H9 (cell line): ENCODE measurements at places on chromosomes 5 and 9. TPM values are rescaled to one million over a fixed set of nuclear protein-coding genes. Genes with fewer than 3 reads are reported as not detected.

MEGF9 gene
- total RNA-seq: 0.94 and 0.99 TPM in 2 replicates

GLDC gene
- 74.4 and 74.6 TPM in 2 replicates for total RNA-seq

- no peak overlapping the region for H3K27ac ChIP-seq
- H3K27me3 ChIP-seq: no peaks in the 10 kb centered on the region
- H3K4me1 ChIP-seq: no peaks in the 10 kb centered on the region
- H3K36me3 ChIP-seq: no peaks in the 10 kb centered on the region
- no peak overlapping the region for H3K4me3 ChIP-seq
These were observed 31.7 kb downstream of the IL33 start for GRCh38 chr9:6247266-6247665.

DNA sequence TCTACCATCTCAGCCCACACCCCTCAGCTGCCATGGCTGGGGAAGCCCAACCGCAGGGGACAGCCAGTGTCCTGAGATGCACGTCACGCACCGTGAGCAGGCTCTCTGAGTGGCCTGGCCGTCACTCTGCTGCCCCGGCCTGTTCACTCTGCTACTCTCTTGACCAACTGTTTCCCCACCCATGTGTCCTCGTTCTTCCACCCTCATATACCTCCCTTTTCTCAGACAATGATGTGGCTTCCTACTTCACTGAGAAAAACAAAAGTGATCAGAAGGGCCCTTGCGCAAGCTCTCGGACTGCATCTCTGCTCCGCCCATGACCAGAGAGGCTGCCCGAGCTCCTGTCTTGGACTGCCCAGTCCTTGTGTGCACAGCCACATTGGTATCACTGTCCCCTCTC lies 47.6 kb downstream of the OTULIN start:
- no peak for DNase-seq
- H3K36me3 ChIP-seq: peaks cover 26% of the 10 kb centered on the region; the same call in 2 of the 3 replicates
- no peaks in the 10 kb centered on the region for H3K4me1 ChIP-seq
- H3K4me3 ChIP-seq: no peak overlapping the region

GRCh38 chr5:64318175-64318574 lies 152.5 kb downstream of the RNF180 start:
- no peak for DNase-seq
- no peaks in the 10 kb centered on the region for H3K27me3 ChIP-seq
- no peak overlapping the region for H3K27ac ChIP-seq
- no peaks in the 10 kb centered on the region for H3K4me1 ChIP-seq

- peak; percentile 39 for DNase-seq
- no peak overlapping the region for H3K4me3 ChIP-seq
- no peaks in the 10 kb centered on the region for H3K27me3 ChIP-seq
- no peak overlapping the region for H3K27ac ChIP-seq
- H3K4me1 ChIP-seq: no peaks in the 10 kb centered on the region
- peaks cover 4% of the 10 kb centered on the region; the same call in 1 of the 2 replicates for H3K36me3 ChIP-seq
These were observed 61.7 kb downstream of the MRPL36 start for GRCh38 chr5:1737790-1738405.

DNA sequence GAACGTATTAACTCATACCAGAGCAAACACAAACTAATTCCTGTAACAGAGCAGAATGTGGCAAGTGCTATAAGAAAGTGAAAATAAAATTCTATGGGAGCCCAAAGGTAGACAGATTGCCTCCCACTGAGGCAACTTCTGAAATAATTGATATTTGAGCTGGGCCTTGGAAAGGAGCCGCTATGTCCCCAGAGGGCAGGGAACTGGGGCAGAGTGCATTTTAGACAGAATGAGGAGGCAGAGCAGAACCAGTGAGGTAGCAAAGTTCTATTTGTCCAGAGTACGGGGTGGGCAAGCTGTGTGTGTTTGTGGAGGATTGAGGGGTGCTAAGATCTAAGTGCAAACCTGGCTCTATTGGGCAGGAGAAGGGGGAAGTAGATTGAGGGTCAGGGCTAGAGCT lies 19.8 kb downstream of the CDO1 start:
- DNase-seq: no peak
- H3K27ac ChIP-seq: no peak overlapping the region
- no peaks in the 10 kb centered on the region for H3K36me3 ChIP-seq
- no peaks in the 10 kb centered on the region for H3K27me3 ChIP-seq
- no peaks in the 10 kb centered on the region for H3K4me1 ChIP-seq

DNA sequence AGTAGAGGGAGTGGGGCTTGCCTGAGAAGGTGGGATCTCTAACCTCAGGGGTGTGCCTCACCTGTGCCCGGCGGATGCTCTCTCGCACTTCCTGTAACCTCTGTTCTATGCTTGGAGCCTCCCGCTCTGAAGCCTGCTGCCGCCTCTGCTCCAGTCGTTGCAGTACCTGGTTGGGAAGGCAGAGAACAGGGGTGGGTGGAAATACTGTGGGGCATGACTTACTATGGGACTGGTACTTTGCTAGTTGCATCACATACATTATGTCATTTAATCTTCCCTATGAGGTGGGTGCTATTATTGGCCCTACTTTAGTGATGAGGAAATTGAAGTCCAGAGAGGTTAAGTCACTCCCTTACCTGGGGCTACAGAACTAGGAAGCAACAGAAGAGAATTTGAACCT lies 5.2 kb downstream of the FCHSD1 start:
- DNase-seq: no peak
- H3K36me3 ChIP-seq: peaks cover 36% of the 10 kb centered on the region
- no peak overlapping the region for H3K27ac ChIP-seq
- H3K27me3 ChIP-seq: no peaks in the 10 kb centered on the region
- no peak overlapping the region for H3K4me3 ChIP-seq
- H3K4me1 ChIP-seq: no peaks in the 10 kb centered on the region; the same call in 1 of the 2 replicates

DNA sequence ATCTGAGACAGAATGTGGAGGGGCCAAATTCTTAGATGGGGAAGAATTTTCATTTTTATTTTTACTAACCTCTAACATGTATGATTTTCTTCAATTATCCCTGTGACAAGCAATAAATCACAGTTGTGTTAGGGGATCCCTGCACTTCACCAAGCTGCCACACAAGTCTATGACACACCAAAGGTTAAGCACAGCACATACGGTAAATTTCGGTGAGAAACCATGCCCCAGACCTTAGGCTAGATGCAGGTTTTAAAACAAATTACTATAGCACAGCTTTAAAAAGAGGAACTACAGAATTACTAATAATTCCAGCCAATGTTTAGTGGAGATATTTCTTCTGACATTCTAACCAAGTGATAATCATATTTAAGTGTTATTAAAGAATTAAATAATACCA lies 175.7 kb upstream of the RORB start:
- no peak for DNase-seq
- H3K4me1 ChIP-seq: 0 out of 2 replicates have a peak, but pooled peaks cover 3% of the 10 kb centered on the region
- H3K36me3 ChIP-seq: peaks cover 8% of the 10 kb centered on the region
- no peak overlapping the region for H3K27ac ChIP-seq
- no peaks in the 10 kb centered on the region for H3K27me3 ChIP-seq
- H3K4me3 ChIP-seq: no peak overlapping the region

DNA sequence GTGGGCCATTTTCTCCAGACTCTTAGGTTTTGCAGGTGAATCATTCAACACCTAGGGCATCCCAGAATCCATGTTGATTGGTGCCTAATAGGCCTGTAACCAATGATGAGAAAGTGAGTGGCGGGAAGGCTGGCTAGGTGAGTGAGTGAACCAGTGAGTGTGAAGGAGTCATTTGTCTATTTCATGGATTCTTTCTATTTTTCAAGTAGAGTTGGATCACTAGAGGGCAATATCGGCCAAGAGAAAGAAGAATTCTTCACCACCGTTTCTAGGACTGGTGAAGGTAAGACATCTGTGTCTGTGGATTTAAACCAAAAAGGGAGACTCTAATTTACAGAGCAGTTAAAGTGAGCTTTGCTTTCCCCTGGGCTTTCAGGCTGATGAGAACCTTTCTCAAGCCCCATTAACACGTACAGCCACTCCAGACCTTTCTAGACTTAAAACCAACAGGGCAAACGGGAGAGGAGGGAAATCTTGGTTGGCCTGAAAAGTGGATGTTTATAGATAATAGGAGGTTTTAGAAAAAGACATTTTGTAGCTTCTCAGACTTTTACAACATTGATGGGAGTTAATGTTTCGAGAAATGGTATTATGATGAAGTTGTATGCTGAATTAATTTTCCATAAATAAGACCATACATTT lies 114.3 kb upstream of the IL12B start:
- no peaks in the 10 kb centered on the region for H3K4me1 ChIP-seq
- no peak overlapping the region for H3K27ac ChIP-seq
- H3K27me3 ChIP-seq: no peaks in the 10 kb centered on the region
- no peak overlapping the region for H3K4me3 ChIP-seq

- no peaks in the 10 kb centered on the region for H3K4me1 ChIP-seq
- H3K4me3 ChIP-seq: no peak overlapping the region
- H3K36me3 ChIP-seq: no peaks in the 10 kb centered on the region
- H3K27ac ChIP-seq: no peak overlapping the region
These were observed 288.9 kb downstream of the RAB3C start for GRCh38 chr5:58871648-58872242.

DNA sequence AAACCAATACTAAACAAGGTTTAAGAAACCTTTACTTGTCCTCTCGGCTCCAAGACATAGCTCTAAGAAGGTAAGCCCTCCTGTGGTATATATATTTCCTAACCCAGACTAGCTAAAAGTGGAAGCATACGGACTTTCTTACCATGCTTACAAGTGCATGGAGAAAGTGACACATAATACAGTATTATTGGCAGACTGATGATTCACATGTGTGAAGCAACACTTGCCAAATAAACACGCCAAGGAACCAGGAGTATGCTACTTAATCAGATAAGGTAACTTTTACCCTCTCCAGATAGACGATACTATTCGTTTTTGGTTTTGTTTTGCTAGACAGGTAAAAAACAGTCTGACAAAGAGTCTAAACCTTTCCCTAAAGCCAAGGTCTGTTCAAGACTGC lies 264.1 kb downstream of the MLLT3 start:
- H3K4me3 ChIP-seq: no peak overlapping the region
- peaks cover 2% of the 10 kb centered on the region; the same call in 1 of the 2 replicates for H3K4me1 ChIP-seq
- no peaks in the 10 kb centered on the region; the same call in 1 of the 2 replicates for H3K27me3 ChIP-seq
- H3K36me3 ChIP-seq: no peaks in the 10 kb centered on the region
- DNase-seq: no peak
- H3K27ac ChIP-seq: no peak overlapping the region

DNA sequence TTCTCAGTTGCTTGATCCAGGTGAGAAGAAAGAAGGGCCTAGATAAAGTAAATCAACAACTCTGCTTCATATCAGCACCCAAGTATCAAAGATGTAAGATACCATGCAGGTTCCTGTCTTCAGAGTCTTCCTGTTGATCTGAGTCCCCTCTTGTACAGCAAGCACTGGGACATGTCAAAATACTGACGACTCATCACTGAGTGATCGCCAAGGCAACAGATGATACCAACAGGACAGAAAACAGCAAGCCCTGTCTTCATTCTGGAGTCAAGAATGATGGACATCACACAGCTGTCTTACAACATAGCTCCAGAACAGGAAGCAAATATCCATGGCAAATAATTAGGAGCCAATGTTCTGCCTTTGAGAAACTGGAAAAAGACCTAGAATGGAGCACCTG lies 83.7 kb downstream of the TARS1 start:
- DNase-seq: no peak
- H3K4me1 ChIP-seq: no peaks in the 10 kb centered on the region
- H3K27me3 ChIP-seq: no peaks in the 10 kb centered on the region
- no peak overlapping the region for H3K27ac ChIP-seq

DNA sequence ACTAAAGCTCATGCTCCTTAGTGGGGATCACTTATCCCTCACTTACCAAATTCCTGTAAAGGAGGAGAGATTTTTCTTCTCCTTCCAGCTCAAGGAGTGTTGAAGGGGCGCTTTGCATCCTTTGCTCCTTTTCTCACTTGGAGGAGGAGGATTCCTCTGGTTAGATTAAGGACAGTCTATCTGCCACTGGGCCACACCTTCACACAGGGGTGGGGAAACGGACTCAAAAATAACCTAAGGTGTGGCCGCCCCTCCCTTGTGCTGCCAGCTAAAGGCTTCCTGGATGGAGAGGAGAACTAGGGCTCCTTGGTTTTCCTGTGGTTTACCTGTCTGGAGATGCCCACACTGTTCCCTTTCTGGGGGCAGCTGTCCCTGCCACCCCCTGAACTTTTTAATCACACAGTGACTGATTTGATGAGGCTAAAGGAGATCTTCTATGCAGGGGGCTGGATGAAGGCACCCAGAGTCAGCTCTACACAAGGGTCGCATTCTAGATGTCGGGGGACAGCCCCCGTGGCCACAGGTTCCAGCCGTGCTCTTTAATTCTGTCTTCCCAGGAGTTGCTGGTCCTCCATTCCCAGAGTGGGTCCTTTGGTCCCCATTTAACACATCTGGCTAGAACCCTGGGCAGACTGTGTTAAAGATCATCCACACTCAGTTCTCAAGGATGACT lies 14.4 kb downstream of the GLRX start:
- H3K4me1 ChIP-seq: peaks cover 2% of the 10 kb centered on the region
- H3K4me3 ChIP-seq: no peak overlapping the region
- no peak overlapping the region for H3K27ac ChIP-seq
- no peaks in the 10 kb centered on the region for H3K36me3 ChIP-seq

DNA sequence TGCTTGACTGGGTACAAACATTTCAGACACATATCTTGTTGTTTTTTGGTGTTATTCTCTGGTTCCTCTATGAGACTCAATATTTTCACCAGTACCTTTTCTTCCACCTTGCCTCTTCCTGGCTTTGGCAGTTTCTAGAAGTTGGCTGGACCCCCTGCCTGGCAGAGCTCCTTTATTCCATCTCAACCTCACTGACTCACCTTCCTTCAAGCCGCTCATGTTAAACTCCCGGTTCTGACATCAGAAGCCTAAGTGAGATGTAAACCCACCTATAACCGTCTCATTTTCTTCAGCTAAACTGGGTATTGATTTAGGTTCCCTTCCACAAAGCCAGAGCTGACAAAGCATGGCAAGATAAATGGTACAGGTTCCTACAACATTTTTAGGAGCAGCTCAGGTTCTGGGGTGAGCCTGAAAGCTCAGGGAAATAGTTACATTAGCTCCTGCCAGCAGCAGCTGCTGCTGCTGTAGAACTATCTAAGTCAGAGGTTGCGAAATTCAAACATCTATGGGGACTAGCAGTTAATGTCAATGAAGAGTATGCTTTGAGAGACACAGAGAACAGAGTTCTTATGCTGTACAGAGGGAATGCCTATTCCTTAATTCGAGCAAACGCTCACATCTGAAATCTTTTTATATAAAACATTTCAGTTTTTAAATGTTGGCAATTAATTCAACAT lies 197.1 kb upstream of the NR3C1 start:
- H3K4me1 ChIP-seq: no peaks in the 10 kb centered on the region; the same call in 1 of the 2 replicates
- H3K27ac ChIP-seq: no peak overlapping the region
- DNase-seq: no peak
- no peaks in the 10 kb centered on the region for H3K36me3 ChIP-seq

- H3K4me3 ChIP-seq: no peak overlapping the region
- no peaks in the 10 kb centered on the region for H3K27me3 ChIP-seq
- no peaks in the 10 kb centered on the region for H3K36me3 ChIP-seq
- H3K27ac ChIP-seq: no peak overlapping the region
- DNase-seq: no peak
These were observed 135.2 kb downstream of the PTTG1 start for GRCh38 chr5:160556846-160557245.

GRCh38 chr5:180621311-180621710 lies 28.1 kb downstream of the FLT4 start:
- no peak for DNase-seq
- H3K27ac ChIP-seq: no peak overlapping the region

DNA sequence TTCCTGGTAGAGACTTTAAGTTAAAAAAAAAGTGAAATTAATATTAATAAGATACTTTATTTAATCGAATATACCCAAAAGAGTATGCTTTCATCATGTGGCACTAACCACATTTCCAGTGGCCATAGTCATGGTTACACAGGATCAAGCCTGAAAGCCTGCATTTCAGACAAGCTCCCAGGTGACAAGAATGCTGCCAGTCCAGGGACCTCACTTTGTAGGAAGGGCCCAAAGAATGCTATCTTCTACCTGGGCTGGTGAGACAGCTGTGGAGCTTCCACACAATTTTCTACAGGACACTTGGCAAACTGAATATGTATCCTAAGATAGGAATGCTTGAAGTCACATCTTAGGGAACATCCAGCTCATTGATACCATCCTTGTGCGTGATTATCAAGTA lies 203.8 kb downstream of the AUH start:
- peaks cover 3% of the 10 kb centered on the region; the same call in 1 of the 2 replicates for H3K36me3 ChIP-seq
- H3K27me3 ChIP-seq: no peaks in the 10 kb centered on the region
- no peaks in the 10 kb centered on the region for H3K4me1 ChIP-seq
